Bronchial epithelial cell (primary cell): ENCODE measurements at places on chromosomes 7 and 10.

DNA sequence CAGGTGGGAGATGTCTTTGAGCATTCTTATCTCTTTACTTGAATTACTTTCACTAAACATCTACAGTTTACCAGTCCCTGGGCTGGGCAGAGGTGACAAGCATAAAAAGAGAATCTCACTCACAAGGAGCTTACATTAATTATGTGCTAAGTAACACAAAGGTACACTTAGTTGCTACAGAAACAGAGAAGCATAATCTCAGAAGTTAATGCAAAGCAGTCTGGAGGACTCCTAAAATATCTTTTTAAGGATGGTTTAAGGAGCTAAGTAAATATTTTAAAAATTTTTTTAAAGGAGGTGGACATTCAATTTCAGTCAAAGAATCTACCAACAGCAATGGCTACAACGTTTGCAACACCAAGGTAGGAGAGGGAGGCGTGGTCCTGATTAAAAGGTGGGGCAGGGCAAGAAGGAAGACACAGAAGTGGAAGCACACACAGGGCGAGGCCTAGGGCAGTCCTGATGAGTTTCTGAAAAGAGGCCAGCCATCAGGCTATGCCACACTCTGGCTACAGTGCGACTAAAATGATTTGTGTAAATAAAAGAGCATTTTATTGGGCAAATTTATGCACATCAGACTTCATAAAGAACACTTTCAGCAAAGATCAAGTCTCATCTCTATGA lies 5.3 kb downstream of the LARP4B start:
- no peak for DNase-seq

DNA sequence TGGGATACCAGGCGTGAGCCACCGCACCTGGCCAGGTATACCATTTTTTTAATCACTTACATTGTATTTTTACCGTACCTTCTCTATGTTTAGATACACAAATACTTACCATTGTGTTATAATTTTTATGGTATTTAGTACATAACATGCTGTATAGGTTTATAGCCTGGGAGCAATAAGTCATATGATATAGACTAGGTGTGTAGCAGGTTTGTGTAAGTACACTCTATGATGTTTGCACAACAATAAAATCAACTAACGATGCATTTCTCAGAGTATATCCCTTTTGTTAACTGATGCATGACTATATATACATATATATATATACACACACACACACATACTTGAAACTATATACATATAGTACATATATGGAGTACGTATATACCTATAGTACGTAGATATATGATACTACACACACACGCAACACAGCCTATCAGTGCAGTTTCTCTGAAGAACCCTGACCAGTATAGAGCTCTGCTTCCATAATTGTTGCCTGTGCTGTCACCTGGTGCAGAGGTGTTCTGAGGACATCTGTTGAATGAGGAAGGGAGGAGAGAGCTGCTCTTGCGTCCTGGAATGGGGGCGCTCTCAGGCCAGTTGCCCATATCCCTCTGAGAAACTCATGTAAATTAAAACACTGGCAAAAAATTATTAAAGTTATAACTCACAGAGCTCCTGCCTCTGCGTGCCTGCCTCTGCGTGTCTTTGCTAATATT lies 315.3 kb downstream of the FGFR2 start:
- no peak for DNase-seq

GRCh38 chr10:95168694-95169093 lies 25.3 kb upstream of the ACSM6 start:
- DNase-seq, result no peak

DNA sequence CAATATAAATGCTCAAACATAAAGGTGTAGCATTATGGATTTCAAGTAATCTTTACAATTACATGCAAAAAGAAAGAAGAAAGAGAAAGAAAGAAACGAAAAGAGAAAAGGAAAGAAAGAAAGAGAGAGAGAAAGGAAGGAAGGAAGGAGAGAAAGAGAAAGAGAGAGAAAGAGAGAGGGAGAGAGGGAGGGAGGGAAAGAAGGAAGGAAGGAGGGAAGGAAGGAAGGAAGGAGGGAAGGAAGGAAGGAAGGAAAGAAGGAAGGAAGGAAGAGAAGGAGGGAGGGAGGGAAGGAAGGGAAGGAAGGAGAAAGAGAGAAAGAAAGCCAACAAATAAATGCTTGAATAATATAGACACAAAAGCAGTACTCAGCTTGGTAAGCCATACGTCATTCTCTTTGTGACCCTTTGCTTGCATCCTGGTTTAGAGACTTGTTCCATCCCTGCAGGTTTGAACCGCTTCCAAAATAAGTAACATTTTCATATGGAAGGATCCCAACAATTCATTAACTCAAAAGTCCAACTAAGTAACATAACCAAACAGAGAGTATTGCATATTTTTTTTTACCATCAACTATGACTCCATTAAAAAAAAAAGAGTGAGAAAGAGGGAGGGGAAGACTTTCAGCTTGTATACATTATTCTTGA lies 95.8 kb downstream of the SEMA3D start:
- DNase-seq, result no peak

- peak; percentile 57 for DNase-seq
Observed at GRCh38 chr10:110083884-110084283, 76.1 kb downstream of the ADD3 start.

- no peak for DNase-seq
Observed at GRCh38 chr7:82098414-82098813, 328.6 kb upstream of the HGF start.

GRCh38 chr10:132904814-132905649 lies 37.3 kb downstream of the CFAP46 start:
- DNase-seq, result no peak

- DNase-seq, result no peak
Observed at GRCh38 chr7:41758321-41758720, 55.4 kb upstream of the INHBA start.

- DNase-seq, result no peak
Observed at GRCh38 chr7:8185926-8186683, 75.9 kb downstream of the ICA1 start.

DNA sequence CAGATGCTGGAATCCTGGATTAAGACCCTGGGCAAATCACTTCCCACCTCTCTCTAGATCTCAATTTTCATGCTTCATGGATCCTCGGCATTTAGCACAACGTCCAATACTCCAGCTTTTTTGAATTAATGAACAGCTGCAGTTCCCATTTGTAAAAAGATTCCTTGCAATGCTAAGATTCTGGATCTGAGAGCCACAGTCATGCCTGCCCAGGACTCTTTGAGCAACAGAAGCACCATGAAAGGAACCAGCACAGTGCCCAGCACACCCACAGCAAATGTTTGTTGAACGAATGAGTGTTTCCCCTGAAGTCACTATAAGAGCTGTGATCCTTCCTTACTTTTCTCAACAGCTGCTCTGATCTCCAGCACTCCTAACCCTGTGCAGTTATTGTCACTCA lies 20.8 kb upstream of the DDIT4 start:
- DNase-seq, result no peak

DNA sequence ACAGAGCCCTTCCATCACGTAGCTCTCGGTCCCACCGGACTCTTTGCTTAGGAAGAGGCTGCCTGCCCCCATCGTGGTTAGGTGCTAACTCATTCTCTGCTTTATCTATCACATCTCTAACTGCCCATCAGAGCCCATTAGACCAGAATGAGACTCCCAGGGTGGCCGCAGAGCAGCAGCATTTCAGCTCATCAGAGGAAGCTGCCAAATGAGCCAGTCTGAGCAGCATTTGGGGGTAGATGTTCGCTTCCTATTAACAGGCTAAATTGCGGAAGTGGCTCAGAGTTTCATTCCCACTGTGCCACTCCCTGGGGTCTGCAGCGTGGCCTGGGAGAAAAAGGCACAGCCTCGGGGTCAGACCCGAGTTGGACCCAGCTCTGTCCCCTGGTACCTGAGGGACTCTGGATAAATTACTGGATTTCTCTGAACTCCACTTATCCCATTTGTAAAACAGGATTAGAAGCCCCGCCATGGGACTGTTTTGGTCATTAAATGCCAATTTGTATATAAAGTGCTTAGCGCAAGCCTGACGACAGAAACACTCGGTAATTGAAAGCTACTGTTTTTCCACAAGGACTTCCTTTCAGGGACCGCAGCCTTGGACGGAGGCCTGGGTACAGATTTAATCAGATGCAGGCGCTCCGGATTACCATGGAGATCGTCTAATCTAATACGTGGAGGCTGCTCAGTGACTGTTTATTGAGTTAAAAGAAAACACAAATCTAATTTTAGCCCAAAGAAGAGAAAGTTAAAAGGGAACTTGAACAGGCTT lies 73.8 kb upstream of the PRLHR start:
- DNase-seq, result no peak
